ENCODE measurements at places on chromosomes 3 and 15.

GRCh38 chr15:62850318-62850717 lies 192.2 kb upstream of the TPM1 start:
- DNase-seq, result peak; percentile 12

DNA sequence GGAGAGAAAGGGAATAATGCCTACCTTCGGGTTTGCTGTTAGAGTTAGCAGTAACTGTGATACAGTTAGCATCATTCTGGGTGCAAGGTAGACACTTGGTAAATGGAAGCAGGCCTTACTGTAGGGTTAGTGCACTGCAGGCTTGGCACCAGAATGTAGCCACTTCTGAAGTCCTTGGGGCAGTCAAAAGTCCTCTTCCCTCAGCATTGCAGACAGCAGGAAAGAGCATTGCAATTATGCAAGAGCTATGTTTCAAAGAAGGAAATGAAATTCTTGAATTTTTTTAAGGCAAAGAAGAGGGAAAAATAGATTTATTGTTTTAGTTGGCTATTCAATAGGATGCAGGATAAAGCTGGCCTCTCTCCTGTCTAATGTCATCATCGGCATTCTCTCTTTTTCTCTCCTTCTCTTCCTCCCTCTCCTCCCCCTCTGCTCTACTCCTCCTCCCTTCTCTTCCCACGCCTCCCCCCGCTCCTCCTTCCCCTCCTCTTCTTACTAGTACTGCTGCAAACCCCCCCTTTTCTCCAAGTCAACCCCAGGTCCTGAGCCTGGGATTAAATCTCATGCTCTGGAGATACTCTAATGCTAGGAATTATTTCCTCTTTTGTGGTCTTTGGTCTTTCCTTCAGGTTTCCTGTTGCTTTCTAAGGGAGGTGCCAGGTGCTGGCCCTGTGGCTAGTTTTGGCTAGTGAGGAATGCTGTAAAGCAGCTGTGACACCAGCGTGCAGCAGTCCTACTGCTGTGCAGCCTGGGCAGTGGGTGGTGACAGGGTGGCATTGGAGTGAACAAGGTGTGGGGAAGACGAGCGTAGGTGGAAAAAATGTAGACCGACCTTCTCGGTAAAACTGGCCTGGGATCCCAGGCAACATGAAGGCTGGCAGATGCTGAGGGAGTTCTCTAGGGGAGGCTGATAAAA lies 21.7 kb downstream of the EEFSEC start:
- no peak for DNase-seq

GRCh38 chr3:136075218-136075808 lies 109.8 kb downstream of the PPP2R3A start:
- peak; percentile 89 for DNase-seq

- DNase-seq, result peak; percentile 9
Observed at GRCh38 chr15:37019479-37020433, 80.6 kb downstream of the MEIS2 start.

DNA sequence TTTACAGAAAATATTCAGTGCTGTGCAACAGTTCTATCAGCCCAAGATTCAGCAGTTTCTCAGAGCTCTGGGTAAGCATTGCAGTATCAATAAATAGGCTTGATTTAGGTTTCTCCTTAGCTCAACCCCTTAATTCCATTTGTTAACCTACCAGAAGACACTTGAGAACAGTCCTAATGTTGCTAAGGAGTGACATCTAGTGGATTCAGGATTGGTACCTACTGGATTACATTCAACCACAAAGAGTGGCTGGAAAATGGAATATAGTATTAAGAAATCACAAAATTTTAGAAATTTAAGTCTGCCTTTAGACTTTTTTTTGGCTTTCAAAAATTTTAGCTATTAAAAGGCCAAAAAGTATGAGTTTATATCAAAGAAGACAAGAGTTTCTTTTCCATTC lies 34.7 kb downstream of the POLG start:
- peak; percentile 51 for DNase-seq

GRCh38 chr3:171883893-171884279 lies 40.7 kb downstream of the TMEM212 start:
- DNase-seq, result no peak

GRCh38 chr3:30664884-30665283 lies 58.5 kb downstream of the TGFBR2 start:
- DNase-seq, result peak; percentile 81

GRCh38 chr3:126745760-126746394 lies 41.8 kb downstream of the CHCHD6 start:
- no peak for DNase-seq

DNA sequence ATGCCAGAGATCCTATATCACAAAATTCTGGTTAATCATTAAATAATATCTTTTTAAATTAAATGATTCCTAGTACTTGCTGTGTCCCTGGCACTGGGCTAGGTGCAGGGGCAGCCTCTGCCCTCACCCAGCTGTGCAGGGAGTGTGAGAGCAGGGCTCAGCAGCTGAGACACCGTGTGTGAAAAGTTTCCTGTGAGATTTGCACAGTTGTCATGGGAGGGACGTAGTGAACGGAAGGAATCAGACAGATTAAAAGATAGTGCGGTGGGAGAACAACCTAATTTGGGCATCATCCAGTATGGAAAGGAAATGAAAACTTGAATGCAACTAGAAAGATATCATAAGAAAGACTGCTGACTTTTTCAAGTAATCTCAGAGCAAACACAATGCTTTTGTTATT lies 204.1 kb downstream of the SSR3 start:
- DNase-seq, result peak; percentile 7

- no peak for DNase-seq
Observed at GRCh38 chr3:114132500-114132899, 46.4 kb downstream of the DRD3 start.

- DNase-seq, result no peak
Observed at GRCh38 chr15:63197626-63198025, 8.2 kb downstream of the RAB8B start.

- DNase-seq, result no peak
Observed at GRCh38 chr15:98684436-98684835, 36.1 kb downstream of the IGF1R start.

DNA sequence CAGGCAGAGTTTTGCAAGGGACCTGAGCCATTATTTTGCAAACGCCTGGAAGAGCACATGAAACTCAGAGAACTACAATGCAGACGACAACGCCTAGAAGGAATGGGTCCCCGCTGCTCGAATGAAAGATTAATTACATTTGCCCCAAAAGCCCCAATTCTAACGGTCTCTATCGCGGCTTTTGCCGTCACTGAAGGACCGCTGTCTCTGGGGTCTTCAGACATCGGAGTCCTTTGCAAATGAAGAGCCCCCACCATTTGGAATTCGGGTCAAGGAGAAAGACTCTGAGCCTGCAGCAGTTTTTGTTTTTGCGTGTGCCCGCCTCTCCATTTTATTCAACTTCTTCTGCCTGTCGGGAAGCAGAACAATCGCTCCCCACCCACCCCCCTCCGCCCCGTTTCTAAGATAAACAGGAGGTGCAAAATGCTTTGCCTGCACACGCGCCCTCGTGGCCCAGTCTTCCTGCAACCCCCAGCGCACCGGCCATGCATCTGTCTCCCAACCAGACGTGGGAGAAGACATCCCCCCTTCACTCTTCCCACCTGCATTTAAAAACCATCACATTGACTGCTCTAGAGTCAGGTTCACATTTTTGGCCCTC lies 13.5 kb downstream of the SOX2 start:
- no peak for DNase-seq

- no peak for DNase-seq
Observed at GRCh38 chr3:104911376-104911775, 455.3 kb upstream of the ALCAM start.

DNA sequence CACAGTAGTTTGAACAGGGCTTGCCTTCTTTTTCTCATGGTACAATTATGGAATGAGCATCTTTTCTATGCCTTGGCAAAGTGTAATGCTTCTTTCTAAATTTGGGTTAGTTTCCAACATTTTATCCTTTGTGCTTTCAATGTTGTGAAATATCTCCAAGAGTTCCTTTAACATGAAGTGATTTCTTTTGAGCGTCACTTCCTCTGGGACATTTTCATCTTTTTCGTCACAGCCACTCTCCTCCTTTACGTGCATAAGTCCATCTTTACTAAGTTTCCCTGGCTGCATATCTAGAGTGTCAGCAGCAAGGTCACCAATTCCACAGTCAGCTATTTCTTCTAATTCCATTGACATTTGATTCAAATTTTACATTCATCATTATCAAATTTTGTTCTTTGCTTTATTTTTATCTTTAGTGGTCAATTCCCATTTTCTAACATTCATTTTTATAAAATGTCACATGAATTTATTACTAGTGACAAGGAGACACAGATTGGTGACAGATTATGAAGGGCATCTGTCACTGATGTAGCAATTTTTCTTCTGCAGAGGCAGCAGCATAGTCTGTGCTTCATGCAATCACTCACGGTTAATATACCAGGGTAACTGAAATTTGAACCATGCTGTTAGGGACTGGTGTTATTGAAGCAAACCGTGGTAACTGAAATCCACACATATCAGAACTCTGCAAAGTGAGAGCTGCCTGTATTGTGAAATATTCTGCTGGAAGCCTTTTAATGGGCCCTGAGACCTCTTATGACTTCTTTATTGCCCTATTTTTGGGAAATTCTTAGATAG lies 126.5 kb upstream of the THBS1 start:
- no peak for DNase-seq

GRCh38 chr3:113501597-113501996 lies 13.4 kb downstream of the SPICE1 start:
- no peak for DNase-seq

DNA sequence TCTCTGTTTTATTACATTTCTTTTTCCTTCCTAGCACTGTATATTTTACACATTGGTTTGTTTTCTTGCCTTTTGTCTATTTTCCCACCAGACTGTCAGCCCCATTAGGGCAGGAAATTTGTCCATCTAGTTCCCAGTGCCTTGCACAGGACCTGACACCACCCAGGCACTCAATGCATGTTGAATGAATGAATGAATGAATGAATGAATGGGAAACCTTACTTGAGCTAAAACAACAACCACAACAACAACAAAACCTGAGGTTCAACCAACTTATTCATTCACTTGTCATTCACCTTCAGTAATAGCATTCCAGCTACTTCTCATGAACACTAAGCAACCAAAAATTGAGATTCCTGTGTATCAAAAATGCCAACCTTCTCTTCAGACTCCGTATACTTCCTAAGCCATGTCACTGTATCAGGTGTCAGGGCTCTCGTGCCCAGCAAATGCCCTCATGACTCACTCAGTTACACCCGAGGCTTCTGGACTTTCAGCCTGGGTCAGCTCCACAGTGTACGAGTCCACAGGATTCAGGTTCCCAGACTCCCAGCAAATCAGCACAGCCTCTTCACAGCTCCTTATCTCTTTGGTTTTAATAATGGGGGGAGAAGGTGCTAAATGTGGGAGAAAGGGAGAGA lies 37.3 kb downstream of the FSD2 start:
- DNase-seq, result no peak

DNA sequence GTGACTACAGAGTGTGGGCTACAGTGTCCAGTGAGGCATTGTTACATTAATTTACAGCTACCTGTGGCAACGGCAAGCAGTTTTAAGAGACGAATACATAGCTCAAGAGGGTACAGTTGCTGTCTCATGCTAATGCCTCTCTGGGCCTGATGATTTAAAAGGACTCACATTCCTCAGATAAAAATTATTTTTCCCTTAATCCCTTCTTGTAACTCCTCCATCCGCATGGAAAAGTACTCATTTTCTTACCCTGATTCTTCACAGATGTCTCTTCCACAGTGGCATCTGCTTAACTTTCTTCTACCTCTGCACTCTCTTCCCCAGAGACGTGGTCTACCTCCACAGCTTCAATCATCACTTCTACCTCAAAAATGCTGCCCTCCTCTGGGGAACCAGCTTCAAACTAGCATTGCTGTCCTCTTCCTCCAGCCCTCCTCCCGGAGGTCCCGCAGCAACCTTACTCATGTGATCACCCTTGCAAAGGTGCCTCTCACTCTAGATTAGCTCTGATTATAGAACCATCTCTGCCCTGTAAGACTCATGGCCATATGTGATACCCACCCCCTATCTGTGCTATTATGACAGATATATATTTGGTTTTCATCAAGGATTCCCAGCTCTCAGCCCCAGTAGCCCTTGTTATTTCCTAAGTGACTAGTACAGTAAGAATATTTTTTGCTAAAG lies 21.4 kb upstream of the ABHD17C start:
- DNase-seq, result no peak

- DNase-seq, result no peak
Observed at GRCh38 chr15:88987934-88988671, 74.9 kb upstream of the MFGE8 start.

DNA sequence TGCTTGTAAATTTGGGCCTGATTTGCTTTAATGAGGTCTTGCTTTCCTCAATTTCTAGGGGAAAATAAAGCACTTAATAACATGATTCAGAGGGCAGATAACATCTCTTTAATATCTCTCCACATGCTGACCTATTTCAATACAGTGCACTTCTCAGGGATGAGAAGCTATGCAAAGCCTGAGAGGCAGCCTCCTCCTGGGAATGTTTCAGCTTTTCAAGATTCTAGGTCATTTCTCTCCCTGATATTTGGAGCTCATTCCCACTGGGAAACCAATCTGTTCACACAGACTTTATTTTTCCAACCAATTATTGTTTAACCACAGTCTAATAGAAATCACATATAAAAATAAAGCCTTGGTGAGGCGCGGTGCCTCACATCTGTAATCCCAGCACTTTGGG lies 67.0 kb upstream of the LSAMP start:
- no peak for DNase-seq

- DNase-seq, result no peak
Observed at GRCh38 chr3:160464971-160465370, 15.4 kb upstream of the TRIM59 start.

DNA sequence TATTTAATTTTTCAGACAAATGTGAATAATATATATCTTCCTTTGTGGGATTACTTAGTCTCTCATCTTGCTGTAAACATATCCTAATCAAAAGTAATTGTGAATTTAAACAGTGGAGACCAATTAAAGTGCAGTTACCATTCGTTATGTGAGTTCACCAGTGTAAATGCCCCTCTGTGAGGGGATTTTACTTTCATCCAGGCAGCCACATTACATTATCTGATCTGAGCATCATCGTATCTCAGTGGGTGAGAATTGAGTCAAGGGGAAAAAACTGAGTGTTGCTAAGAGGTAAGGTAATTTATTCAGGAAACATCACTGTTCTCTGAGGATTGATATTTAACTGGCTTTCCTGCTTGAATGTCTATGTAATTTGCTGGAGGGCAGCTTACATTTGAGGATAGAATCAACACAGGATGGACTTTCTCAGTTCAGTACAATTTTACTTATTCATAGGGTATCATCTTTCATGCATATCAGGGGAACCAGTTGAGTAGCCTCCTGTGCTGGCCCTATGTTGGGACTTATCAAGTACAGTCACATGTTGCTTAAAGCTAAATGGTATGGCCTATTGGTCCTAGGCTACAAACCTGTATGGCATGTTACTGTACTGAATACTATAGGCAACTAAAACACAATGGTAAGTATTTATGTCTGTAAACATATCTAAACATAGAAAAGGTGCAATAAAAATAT lies 219.7 kb downstream of the CD47 start:
- no peak for DNase-seq

- no peak for DNase-seq
Observed at GRCh38 chr3:3125977-3126376, 763 bp upstream of the TRNT1 start.

GRCh38 chr3:190301591-190301990 lies 20.7 kb downstream of the CLDN1 start:
- peak; percentile 20 for DNase-seq

Data from dermis blood vessel endothelial cell (primary cell).